Substantia nigra (tissue), 51 donors: ENCODE measurements at places on chromosomes 12 and 14.

DNA sequence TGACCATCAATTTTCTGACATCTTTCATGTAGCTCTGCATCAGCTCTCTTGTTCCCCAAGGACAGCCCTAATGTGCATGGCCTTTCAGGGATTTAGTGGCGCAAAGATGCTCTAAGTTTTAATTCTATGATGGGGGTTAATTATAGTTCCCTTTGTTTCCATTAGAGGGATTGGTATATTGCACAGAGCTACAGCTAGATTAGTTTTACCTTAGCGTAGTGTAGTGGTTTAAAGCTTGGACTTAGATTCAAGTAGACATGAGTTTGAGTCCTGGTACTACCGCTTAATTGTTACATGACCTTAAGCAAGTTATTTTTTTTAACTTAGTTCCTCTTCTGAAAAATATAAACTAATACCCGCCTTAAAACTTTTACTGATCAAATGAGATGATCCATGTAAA is 247.8 kb upstream of the KRR1 start:
- no peak for DNase-seq

GRCh38 chr12:109900752-109901580 is 892 bp downstream of the TCHP start:
- no peak for DNase-seq

- DNase-seq: no peak
Measured at GRCh38 chr12:57765698-57766463, 997 bp downstream of the CYP27B1 start.

DNA sequence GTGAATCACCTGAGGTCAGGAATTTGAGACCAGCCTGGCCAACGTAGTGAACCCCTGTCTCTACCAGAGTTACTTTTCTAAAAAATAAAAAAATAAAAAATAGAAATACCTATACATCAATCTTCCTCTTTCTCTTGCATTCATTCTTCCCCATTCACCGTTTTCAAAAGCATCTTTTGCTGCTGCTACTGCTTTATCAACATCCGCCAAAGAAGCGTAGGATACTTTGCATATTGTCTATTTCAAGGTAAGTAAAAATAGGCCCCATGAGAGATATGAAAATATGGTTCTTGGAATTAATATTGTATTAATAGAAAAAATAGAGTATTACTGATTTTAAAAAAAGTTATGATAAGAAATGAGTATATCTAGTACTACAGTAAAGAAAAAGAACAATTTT is 32.3 kb downstream of the ALDH1L2 start:
- no peak for DNase-seq

DNA sequence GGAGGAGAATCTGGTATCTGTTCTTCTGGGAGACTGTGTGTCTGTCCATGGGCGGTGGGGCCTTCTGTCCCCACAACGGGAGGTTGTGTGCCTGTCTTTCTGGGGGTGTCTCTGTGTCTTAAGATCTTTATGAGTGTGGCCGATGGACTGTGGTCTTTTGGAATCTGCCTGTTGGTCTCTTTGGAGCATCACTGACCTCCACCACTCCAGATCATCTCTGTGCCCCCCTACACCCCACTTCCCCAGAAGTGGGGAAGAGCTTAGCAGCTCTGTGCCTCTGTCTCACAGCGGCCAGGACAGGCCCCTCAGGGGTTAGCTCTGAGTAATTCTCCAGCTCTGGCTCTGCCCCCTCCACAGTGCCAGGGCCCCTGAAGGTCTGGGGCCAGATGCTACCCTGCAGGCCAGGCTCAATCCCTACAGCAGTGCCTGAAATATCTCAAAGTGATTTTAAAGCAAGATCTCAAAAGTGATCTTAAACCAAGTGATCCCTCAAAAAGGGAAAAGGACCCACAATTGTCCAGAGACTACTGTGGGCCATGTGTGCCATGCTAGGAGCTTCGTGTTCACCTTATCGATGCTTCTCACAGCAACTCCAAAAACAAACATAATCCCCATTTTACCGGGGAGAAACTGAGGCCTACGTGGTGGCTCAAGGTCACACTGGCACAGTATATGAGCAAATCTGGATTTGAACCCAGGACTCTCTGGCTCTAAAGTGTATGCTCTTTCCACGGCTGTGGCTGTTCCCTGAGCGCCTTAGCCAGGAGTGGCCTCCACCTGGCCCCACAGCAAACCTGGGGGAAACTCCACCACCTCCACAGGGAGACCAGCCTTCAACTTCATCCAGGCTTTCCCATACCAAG is 26.0 kb upstream of the KRT78 start:
- DNase-seq: no peak

DNA sequence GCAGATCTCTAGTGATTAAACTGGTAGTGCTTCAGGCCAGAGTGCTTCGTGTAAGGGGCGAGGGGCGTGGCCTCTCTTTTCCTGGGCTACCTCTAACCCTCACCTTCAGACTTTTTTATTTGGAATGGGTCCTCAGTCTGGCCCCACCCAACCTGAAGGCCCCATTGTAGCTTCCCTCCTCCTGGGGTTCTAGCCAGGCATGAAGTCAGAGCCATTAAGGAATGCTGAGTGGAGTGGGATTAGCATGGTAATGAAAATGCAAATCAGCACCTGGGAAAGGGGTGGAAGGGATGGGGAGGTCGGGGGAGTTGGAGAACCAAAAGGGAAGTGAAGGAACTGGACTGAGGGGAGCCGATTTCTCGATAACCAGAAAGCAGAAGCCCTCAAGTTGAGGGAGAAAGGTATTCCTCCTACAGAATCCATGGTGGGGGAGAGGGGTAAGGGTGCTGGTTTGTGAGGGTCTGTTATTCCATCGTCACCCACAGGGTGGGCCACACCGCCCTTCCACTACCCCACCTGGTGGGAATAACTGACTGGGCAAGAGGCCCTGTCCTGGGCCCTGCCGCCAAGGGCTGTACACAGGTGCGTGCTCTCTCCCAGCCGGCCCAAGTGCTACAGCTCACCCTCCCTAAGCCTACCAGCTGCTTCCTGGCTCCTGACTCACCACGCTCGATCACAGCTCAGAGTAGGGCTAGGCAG is 14.1 kb downstream of the ZFHX2 start:
- DNase-seq: no peak
